Stimulated activated CD8-positive, alpha-beta memory T cell treated with anti-CD3 and anti-CD28 coated beads, Interleukin-4, amount 100 ng/mL, for 4 hours (primary cell): ENCODE measurements at places on chromosomes 16 and 17.

DNA sequence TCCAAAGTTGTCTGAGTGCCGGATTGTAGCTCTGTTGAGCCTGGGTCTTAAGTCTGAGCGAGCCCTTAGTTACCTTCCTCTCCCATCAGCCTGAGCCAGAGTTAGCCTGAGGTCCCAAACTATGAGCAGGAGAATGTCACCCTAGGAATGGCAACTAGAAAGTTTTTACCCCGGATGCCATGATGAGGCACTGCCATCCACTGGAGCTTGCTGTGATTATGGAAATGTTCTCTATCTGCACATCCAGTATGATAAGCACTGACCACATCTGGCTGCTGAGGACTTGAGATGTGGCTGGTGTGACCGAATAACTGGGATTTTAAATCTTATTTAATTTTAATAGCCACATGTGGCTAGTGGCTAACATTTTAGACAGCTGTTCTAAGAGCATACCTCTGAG is 550.0 kb downstream of the CDH13 start:
- DNase-seq, result no peak

DNA sequence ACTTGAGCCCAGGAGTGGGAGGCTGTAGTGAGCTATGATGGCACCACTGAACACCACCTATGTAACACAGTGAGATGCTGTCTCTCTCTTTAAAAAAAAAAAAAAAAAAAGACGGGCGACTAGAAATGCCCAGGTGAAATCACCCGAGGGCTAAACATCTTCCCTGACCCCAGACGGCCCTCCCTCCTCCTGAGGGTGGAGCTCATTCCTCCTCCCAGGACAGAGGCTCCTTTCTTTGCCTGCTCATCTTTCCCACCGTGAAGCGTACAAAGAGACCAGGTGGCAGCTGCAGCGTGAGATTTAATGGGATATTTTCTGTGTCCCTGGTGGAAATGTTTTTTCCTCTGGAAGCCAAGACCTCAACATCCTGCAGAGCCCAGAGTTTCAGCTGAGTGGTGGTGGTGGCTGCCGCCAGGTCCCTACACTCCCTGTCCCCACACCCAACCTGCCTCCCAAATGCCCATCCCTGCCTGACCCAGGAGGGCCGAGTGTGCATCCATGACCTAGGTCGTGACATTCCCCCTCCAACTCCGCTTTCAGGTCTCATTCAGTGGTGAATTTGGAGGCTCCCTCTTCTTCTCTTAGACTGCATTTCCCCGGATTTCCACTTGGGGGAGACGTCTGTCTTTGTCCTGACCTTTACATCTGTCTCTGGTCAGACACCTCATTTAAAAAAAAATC is 14.4 kb upstream of the GPRC5B start:
- DNase-seq, result no peak

DNA sequence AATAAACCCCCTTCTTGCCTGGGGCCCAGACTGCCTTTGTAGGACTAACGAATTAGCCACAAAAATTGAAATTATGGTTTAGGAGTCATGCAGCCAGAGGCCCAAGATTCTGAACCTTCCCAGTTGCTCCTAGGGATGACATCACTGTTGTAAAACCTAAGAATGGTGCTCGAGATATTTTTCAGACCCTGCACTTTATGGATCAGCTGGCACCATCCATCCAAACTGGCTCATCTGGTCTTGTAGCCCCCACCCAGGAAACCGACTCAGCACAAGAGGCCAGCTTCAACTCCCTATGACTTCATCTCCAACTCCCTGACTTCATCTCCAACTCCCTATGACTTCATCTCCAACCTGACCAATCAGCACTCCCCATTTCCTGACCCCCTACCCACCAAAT is 10.9 kb upstream of the EVPL start:
- no peak for DNase-seq

GRCh38 chr17:51341457-51341856 is 81.1 kb downstream of the UTP18 start:
- no peak for DNase-seq

DNA sequence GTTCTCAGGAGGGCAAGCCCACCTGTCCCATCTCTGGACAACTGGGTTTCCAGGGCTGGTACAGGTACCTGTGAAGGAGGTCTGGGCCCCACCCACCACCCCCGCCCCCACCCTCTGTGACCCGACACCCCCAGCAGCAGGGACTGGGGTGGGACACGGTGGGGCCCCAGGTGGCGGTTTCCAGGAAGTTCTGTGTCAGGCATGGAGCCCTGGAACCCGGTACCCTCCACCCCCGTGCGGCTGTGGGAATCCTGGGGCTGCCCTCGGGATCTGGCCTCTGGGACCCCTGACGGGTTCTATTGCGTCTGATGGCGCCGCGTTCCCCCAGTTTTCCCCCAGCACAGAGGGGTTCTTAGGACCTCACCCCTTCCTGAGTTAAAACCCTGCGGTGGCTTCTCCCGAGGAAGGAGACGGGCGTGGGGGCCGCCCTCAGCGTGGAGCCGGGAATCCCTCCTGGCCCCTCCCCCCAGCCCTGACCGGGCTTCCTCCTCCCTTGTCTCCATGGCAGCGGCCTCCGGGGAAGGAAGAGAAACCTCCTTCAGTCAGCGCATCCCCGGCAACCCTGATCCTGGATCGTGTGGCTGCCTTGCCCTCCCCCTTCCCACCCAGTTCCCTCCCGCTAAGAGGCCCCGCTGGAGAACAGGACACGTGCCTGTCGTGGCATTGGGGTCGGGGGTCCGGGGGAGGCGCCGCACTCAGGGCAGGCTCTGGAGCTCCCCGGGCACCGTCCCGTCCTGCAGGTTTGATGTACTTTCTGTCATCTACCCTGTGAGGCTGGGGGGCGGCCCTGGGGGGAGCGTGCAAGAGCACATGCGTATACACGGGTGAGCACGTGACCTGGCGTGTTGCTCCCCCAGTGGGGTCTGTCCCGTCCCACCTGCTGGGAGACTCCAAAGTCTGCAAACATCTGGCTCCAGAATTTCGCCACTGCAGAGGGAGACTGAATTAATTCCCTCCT is 30.3 kb downstream of the CACNA1H start:
- no peak for DNase-seq
